ENCODE measurements at places on chromosomes 1 and 21.

DNA sequence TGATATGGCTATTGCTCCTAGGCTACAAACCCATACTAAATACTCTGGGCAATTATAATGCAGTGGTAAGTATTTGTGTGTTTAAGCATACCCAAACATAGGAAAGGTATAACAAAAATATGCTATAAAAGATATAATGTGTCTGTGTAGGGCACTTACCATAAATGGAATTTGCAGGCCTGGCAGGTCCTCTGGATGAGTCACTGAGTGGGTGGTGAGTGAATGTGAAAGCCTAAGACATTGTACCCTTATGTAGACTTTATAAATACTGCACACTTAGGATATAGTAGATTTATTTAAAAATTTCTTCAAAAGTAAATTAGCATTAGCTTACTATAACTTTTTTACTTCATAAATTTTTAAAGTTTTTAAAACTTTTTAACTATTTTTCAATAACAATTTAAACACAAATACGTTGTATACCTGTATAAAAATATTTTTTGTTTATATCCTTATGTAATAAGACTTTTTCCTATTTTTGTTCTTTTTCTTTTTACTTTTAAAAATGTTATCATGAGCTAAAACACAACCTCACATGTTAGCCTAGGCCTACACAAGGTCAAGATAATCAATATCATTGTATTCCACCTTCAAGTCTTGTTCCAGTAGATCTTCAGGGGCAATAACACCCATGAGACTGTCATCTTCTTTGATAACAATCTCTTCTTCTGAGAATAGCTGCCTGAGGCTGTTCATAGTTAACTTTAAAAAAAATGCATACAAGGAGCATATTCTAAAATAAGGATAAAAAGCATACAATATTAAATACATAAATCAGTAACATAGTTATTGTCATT is 306.3 kb upstream of the RGS18 start:
- no peak for DNase-seq

DNA sequence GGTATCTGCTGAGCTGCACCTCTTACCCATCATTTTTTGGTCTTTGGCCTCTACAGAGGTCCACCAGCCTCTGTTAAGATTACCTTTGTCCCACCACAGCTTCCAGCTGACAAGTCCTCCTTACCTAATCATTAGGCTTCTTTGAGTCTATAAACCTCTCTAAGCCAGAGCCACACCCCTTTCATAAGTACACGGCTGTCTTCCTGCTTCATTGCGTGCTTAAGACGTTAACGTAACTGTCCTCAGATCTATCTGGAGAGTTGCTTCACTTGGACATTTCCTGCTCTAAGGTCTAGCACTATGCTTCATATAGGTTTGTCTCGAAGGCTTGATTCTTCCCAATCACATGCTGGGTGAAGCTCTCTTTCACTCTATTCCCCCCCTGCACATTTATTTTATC is 71.0 kb upstream of the CACHD1 start:
- DNase-seq, result no peak

GRCh38 chr21:24153137-24153536 is 1454.1 kb downstream of the MRPL39 start:
- no peak for DNase-seq

GRCh38 chr1:170318736-170319135 is 173.0 kb downstream of the NTMT2 start:
- DNase-seq, result no peak

DNA sequence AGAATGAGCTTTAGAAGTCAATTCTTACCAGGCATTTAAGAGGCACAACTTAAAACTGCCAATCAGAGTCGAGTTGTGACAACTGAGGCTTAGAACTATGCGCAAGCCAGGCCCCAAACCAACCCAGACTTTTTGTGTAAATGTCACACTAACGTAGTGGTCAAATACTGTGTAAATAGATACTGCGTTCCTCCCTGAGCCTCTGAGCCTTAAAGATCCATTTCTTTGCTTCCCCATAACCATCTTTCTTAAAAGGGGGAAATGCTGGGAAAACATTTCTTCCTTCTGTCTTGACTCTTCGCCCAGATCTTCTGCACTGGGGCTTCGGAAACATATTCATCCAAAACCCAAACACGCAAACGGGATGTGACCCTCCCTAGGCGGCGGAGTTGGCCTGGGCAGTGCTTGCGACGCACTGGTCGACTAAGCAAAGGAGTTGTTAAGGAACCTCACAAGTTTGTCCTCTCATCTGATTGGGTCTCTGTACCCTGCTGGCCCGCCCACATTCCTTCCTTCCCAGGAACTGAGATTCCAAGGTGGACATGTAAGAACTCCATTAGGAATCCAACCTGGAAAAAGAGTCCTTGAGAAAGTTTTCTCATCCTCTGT is 2.6 kb downstream of the ADAMTS5 start:
- DNase-seq, result no peak

- DNase-seq, result no peak
These were observed 73.9 kb downstream of the LAMC2 start for GRCh38 chr1:183259924-183260323.

DNA sequence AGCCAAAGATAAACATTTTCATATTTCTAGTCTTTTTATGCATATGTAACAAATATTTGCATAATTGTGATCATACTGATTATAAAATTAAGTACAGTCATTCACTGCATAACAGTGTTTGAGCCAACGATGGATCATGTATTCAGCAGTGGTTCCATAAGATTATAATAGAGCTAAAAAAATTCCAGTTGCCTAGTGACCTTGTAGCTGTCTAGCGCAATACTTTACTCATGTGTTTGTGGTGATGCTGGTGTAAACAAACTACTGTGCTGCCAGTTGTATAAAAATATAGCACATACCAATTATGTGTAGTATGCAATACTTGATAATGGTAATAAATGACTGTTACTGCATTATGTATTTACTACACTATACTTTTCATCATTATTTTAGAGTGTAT is 2.1 kb upstream of the S100A10 start:
- DNase-seq, result no peak

GRCh38 chr1:229139331-229140118 is 131.4 kb upstream of the RAB4A start:
- DNase-seq, result no peak

GRCh38 chr1:99691175-99691574 is 45.3 kb downstream of the PALMD start:
- no peak for DNase-seq

DNA sequence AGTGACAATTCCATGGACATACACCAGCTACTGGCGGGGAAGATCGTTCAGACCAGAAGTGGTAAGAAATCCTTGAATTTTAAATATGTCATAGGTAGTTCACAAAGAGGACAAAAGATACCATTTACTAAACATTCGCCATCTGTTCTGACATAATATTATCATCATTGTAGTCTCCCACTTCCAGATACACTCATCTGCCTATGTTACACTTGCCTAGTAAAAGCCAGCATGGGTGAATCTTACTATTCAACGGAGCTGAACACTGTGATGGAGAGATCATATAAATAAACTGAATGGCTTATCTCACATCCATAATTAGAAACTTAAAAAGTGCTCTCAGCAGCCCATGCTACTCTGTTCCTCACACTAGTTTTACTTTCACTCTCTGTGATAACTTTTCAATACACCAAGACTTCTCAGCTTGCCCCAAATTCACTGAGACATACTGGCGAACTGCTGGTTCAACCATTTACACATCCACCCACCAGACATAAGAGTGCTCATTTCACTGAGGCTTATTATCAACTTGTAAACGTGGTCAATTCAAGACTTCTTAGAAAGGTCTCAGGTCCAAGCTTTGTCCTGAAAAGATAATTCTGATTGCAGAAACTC is 463 bp upstream of the PRRC2C start:
- no peak for DNase-seq

All from activated CD8-positive, alpha-beta memory T cell treated with anti-CD3 and anti-CD28 coated beads for 1 hour (primary cell).